Activated T-cell treated with anti-CD3 and anti-CD28 coated beads, Interleukin-2, amount 50 U/mL, for 72 hours (primary cell): ENCODE measurements at places on chromosomes 1 and 21.
A peak's percentile ranks its signal among the peaks of the same experiment; 100 is the strongest.

DNA sequence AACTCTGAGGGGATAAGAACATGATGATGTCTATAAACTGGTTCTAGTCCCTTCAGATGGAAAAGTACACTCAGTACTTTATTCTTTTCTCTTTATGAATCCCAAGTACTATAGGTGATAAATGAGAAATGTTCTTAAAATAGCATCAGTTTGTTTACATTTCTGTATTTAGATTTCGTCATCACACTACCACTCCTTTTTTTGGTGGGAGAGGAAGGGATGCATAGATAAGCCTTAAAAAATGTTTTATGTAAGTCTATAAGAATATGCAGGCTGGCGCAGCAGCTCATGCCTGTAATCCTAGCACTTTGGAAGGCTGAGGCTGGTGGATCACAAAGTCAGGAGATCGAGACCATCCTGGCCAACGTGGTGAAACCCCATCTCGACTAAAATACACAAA is 144.8 kb downstream of the USP25 start:
- no peak for DNase-seq

DNA sequence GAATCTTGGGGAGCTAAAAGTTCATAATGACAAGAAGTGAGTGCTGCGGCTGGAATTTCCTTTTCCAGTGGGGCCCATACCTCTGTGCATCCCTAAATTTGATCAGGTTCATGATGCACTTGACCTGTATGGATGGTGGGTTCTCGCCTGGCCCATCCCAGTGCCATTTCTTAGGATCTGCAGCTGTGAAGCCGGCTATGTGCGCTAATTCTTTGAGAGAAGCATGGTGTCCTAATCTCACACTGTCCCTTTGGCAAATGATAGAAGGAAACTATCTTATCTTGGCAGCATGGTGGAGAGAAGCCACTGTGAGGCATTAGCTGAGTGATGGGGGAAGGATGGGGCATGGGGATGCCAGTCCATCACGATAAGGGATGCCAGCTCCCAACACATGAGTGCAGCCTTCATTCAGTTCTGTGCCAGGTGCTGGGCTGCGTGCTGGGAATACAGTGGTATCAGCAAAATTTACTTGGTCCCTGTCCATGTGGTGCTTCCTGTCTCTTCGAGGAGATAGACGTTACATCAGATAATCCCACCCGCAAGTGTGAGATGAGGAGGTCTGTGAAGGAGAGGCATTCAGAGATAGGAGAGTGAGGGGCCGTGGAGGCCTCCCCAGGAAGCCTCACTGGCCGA is 30.5 kb downstream of the STUM start:
- DNase-seq: no peak

DNA sequence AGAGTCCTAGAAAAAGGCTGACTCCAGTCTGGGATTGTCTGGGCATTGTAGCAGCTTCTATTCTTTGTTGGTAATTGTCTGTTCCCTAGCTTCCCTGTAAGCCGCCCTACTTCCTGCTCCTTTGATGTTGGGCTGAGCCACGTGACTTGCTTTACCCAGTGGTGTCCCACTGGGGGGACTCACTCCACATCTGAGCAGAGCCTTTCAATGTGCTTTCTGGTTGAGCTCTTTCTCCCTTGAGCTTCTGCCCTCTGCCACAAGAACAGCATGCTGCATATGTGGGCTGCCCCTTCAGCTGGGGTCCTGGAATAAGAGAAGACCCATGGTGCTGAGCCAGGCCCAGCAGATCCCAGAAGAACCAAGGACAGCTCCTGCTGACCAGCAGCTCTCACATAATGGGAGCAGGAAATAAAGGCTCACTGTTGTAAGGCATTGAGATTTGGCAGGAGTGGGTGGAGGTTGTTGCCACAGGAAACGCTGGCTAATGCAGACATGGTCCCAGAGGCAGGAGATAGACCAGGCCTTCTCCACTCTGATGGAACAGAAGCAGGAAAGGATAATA is 276.3 kb upstream of the GJB5 start:
- DNase-seq: no peak

- DNase-seq: peak; percentile 12
Observed at GRCh38 chr1:198088360-198089071, 68.3 kb upstream of the NEK7 start.

DNA sequence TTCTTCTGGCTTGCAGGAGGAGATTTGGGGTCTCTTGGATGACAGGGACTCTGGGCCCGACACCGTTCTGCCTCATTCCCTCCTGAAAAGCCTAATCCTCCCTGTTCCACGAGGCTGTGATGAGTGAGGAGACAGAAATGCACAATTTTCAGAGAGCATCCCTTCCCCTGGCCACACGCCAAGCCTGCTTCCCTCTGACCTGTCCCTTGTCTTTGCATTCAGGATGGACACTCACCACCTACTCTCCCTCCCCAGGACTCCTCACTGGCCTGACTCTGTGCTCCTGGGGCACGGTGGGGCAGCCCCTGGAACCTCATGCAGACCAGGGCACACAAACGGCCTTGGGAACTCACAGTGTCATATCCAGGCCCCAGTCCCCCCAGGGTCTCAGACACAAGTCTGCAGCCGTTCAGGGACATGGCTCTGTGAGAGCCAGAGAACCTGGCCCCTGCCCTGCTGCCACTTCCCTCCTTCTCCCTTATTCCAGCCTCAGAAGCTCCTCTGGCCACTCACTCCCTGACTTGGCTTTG is 3.5 kb upstream of the PRAMEF12 start:
- DNase-seq: no peak

DNA sequence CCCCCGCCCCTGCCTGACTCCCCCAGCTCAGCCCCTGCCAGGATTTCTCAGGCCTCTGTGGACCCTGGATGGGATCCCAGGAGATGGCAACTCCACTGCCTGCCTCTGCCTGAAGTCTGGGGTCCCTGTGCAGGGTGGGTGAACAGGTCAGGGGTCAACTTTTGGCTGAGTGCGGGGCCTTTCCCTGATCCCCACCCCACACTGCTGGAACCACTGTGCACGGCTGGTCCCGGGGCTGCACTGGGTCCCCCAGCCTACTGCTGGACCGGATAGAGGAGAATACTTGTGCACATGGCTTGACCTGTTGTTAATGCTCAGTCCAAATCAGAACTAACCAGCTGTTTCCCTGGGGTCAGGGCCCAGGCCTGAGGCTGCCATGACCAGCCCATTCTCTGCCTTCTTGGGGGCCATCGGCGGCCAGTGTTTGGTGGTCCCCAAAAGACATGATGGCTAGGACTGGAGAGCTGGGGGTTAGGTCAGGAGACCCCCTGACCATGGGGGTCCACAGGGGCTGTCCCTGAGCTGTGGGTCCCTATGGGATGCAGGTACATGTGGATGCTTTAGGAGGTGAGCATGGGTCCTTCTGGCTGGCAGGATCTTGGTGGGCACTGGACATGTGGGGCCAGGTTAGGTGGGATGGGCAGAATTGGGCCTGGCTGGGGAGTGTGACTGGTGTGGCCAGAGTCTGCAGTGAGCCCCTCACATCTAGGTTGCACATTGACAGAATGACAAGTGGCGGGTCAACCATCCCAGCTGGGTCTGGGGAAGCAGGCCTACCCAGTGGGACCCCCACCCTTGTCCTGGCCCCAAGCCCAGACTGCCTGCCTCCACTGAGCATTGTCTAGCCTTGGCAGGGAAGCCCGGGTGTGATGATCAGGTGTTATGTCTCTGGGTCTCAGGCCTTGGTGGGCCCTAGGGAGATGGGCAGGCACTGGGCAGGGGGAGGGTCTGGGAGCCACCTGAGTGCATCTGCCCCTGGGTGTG is 19.0 kb upstream of the ZNF678 start:
- no peak for DNase-seq

GRCh38 chr1:24931146-24931467 is 1.0 kb upstream of the RUNX3 start:
- DNase-seq: no peak

GRCh38 chr21:42163511-42163863 is 55.5 kb upstream of the ABCG1 start:
- DNase-seq: no peak

DNA sequence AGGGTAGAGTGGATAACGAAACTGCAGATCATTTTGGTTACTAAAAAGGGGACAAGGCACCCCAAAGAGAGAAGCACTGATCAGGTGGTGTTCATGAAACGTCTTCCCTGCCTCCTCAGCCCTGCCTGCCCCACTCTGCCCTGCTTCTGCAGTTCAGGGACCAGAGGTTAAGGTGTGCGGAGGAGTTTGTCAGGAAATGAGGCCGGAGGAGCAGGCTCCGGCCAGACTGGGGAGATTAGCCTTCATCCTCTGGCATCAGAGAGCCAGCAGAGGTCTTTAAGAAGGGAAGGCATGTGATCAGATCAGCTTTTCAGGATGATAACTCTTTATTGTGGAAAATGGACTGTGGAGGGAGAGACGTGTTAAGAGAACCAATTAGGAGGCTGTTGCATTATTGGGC is 291.9 kb upstream of the NR5A2 start:
- no peak for DNase-seq

DNA sequence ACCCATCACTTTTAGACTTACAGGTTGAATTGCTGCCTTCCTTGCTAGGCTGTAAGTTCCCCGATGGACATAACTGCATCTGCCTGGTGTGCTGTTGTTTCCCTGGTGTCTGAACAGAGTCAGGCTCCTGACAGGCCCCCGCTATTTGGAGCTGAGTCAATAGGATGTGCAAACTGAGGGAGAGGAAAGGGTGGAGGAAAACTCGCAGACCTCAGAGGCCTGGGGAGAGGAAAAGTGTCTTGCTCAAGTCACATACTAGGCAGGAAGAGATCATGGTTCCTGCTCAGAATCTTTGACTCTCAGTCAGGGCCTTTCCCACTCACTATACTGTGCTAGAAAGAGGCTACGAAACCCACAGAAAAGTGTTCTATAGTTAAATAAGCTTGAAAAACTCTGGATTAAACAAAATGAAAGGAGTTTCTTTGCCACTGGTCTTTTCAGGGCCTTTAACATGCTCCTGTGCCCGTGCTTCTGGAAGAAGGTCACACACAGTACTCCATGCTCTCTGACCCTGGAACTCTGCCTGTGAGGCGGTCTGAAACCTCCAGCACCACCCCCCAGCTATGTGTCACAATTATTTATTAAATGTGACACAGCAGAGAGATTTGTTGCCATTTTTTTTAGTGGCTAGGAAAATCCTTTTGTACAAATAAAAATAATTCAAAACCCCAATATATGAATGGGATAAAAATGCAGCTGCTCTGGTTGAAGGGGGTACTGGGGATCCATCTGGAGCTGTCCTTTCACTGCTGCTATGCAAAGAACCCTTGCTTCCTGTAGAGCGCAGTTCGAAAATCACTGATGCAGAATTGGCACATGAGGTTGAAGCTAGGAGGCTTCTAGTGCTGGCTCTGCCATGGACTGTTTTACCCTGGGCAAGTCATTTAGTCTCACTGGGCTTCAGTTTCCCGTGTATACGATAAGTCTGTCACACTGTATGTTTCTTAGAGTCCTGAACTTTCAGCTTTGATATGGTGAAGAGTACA is 20.1 kb upstream of the CDCP2 start:
- no peak for DNase-seq
